ENCODE measurements at places on chromosomes 7 and 10.
A peak's percentile ranks its signal among the peaks of the same experiment; 100 is the strongest.

DNA sequence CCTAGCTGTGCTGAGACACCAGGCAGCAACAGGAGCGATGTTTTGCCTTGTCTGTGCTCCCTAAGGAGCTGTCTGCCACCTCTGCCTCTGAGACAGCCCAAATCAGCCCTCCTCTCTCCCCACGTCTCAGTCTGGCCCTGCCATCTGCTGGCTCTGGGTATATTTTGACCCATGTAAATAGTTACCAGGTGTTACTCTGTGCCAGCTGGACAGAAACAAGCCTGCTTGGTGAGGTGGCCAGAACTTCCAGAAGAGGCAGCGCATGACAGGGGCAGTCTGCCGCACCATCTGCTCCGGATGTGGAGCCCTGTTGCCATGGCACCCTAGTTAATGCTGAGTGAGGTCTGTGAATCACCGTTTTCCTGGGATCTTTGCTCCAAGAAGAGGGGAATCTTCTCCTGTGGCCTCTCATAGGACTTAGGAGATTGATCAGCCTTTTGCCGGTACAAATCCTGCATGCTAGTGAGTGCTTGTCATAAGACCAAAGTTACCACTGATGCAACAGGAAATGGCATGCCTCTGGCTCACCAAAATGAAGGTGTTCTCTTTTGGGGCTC lies 31.8 kb downstream of the GSTO2 start:
- DNase-seq: peak; percentile 80

GRCh38 chr10:111187096-111187495 lies 110.3 kb downstream of the ADRA2A start:
- no peak for DNase-seq

GRCh38 chr7:114916261-114916892 lies 5.5 kb upstream of the MDFIC start:
- DNase-seq: no peak

DNA sequence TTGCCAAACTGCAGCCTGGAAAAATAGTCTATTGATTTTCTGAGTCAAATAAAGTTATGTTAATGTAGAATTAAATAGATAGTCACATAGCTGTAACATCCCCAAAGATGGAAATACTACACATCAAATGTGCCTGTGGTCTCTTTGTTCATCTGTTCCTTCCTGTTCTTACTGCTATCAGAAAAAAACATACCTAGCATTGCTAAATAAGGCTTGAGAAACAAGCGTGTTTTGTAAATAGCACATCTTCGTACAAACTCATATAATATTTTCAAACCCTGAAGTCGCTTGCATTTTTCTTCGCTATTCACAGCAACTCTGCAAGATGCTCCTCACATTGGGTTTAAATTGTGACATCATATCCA lies 116.1 kb downstream of the KLF6 start:
- no peak for DNase-seq

- DNase-seq: no peak
Measured at GRCh38 chr10:114703377-114704107, 45.5 kb upstream of the ABLIM1 start.

DNA sequence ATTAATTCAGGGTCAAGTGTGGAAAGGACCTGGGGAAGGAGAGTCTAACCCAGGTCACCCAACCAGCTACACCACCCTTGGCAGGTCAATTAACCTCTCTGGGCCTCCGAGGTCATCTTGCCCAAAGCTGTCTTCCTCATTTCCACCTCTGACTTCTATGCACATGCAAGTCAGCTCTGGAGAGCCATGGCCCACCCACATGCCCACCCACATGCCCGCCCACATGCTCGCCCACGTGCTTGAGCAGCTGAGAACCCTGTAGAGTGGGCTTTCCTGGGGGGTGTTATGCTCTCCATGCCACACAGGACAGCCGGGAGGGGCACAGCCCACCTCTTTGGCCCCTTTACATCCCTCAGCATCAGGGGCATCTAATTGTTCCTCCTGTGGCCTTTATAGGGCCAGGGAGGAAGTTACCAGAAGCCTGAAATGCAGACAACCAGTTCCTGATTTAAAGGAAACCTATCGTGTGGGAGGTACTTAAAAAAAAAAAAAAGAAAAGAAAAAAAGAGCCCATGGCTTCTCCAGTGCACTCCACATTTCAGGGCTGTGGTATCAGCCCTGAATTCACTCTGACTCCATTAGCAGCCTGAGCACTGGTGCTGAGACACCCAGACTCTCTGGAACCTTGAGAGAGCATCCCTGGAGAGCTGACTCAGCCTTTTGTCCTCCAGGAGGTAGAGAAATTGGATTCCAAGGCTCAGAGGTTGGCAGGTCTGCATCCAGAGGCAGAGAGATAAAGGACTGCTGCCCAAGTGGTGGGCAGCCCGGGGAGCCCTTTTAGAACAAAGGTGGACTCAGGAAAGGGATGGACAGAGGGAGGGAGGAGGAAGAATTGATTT lies 176.2 kb upstream of the ZMIZ1 start:
- no peak for DNase-seq

DNA sequence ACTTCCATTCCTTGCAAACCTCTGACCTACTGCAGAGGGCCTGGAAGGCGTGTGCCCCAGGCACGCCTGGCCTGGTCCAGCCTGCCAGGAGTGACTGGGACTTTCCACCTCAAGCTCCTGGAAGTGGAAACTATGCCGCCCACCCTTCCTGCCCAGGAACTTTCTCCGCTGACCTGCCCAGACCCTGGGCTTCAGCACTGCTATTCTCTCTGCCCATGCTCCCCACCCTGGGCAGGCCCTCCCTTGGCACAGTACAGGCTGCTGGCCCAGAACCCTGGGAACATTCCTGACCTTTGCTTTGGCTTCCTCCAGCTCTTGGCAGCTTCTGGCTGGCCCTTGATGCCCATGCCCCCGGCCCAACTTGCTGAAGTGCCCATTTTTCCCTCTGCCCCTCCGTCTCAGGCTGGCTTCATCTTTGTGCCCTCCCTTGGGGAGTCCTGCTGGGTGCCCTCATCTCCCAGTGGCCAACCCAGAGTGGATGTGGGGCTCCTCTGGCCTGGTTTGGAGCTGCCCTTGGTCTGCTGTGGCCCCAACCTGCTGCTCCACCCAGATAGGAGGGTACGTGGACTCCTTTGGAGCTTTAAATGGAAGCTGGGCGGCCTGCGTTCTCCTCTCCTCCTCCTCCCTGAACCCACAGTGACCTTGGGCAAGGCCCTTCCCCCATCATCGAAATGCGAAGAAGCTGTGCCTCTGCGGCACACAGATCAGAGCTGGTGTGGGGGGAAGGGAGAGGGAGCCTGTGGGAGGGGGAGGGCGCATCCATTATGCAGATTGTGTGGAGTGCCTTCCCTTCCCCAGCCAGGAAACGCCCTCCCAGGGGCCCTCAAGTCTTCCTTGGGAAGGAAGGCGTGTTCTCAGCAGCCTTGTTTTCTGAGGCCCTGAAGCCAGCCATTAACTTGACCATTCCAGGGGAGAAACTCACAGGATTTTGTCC lies 3.4 kb downstream of the MMRN2 start:
- no peak for DNase-seq

DNA sequence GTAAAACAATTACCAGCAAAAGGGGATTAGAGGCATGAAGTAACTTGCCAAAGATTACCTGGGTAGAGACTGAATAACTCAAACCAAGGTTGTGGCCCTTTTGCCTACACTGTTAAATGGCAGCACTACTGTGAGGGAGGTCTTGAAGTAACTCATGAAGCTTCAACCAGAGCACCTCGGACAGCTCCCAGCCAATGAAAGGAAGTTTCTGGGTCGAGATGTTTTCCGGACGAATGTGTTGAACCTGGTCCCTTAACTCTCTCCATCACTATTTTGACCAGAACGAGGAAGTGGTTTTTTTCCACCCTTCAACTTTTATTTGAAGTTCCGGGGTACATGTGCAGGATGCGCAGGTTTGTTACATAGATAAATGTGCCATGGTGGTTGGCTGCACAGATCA lies 133.6 kb upstream of the PRKCQ start:
- no peak for DNase-seq

DNA sequence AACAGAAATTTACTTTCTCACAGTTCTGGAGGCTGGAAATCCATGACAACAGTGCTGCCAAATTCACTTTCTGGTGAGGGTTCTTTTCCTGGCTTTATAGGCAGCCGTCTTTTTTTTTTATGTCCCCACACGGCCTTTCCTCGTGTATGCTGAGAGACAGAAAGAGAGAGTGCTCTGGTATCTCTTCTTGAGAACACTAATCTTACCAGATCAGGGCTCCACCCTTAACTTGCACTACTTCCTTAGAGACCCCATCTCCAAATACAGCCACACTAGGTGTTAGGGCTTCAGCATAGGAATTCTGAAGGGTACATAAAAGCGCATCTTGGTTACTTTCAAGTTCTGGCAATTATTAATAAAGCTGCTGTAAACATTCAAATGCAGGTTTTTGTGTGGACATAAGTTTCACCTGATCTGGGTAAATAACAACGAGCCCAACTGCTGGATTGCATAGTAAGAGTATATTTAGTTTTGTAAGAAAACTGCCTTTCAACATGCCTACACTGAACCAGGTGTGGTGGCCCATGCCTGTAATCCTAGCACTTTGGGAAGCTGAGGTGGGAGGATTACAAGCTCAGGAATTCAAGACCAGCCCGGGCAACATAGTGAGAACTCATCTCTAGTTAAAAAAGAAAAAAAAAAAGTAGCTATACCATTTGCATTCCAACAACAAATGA lies 8.2 kb upstream of the C1GALT1 start:
- DNase-seq: no peak

GRCh38 chr10:80870282-80870681 lies 332.6 kb downstream of the SH2D4B start:
- DNase-seq: no peak

DNA sequence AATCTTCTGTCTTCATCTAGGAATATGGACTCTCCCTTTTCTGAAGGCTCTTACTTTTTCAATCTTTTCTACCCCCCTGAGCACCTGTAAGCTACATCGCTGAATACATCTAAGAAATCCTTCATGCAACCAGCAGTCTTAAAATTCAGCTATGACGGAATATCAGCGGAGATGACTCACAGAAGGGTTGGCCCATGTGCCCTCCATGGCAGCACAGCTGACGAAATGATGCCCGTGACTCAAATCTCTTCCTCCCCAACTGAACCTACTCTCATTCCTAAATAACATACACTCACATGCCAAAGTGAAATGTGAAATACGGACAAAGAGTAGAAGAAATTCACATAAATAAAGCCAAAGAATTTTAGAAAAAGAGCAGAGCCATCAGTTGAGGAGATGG lies 30.3 kb upstream of the NCAPG2 start:
- no peak for DNase-seq

DNA sequence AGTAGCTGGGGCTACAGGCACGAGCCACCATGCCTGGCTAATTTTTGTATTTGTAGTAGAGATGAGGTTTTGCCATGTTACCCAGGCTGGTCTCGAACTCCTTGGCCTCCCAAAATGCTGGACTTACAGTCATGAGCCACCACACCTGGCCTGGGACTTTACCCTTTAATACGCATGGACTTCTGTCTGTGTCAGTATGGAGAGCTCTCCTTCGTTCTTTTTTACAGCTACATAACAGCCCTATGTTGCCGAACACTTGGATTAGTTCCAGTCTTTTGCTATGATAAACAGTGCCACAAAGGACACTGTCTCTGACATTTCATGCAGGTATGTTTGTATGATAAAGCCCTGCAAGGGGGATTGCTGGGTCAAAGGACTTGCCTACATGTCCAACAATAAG lies 10.9 kb upstream of the OAT start:
- no peak for DNase-seq

- DNase-seq: no peak
Measured at GRCh38 chr10:18875477-18875876, 173.1 kb upstream of the MALRD1 start.

- DNase-seq: no peak
Measured at GRCh38 chr10:6581778-6582228, 1.7 kb upstream of the PRKCQ start.

- DNase-seq: no peak
Measured at GRCh38 chr7:2066251-2066919, 166.4 kb downstream of the MAD1L1 start.

GRCh38 chr10:121598263-121599249 lies at the start of gene FGFR2:
FGFR2 (minus strand) TSS chr10:121598444; CDS start chr10:121593817, 4,627 bp downstream.
- peak; percentile 87 for DNase-seq

DNA sequence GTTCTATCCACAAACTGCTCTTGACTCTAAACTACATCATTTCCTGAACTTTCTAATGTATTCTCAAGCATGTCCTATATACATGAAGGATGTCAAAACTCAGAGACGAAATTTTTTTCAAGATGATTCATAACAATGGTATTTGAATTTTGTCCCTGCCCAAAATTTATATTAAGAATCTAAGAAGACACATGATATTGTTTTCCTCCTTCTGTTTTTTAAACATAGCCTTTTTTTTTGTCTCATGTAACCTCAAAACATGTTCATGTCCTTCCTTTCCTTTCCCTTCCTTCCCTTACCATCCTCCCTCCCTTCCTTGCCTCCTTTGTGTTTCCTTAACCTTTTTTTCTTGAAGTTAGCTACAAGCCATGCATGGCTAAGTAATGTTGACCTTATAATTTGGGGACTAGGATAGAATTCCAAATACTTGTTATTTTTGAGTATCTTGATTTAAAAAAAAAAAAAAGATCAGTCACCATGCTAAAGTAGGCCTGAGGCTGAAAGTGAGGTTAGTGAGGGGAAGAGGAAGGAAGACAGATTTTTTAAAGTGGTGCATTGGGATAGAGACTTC lies 163.0 kb downstream of the SUGCT start:
- DNase-seq: no peak

GRCh38 chr10:52469970-52470705 lies 156.1 kb downstream of the DKK1 start:
- DNase-seq: no peak

GRCh38 chr7:158885624-158886023 lies 29.3 kb downstream of the DYNC2I1 start:
- DNase-seq: no peak

GRCh38 chr10:33612551-33612950 lies 278.1 kb upstream of the NRP1 start:
- no peak for DNase-seq

GRCh38 chr10:46273506-46274477 lies 13.0 kb upstream of the ANTXRL start:
- no peak for DNase-seq

- DNase-seq: no peak
Measured at GRCh38 chr7:252216-252965, 37.6 kb upstream of the FOXL3 start.

- DNase-seq: no peak
Measured at GRCh38 chr7:70307544-70308106, 709.4 kb downstream of the AUTS2 start.

- DNase-seq: peak; percentile 66
Measured at GRCh38 chr7:158587162-158588084, at the start of gene PTPRN2. PTPRN2 (minus strand) TSS chr7:158587823.

DNA sequence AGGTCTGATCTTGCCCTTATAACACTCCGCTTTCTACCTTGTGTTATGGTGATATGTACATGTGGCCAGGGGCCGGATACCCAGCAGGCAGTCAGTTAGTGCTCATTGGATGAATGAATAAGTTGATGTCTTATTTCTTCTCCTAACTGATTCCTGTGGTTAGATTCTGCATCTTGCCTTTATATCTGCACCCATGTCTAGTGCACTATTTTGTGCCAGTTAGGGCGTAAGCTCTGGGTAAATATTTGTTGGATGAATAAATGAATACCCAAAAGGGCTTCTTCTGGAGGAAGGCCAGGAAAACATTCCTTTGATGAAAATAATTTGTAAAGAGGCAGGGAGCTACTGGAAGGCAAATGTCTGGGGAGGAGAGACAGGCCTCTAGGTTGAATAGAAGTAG lies 148.2 kb downstream of the CHN2 start:
- DNase-seq: no peak

All from prostate gland (tissue), 2 donors.